ENCODE measurements at places on chromosomes 5 and 9.

GRCh38 chr5:56251440-56251839 lies 18.3 kb upstream of the ANKRD55 start:
- no peak for DNase-seq

DNA sequence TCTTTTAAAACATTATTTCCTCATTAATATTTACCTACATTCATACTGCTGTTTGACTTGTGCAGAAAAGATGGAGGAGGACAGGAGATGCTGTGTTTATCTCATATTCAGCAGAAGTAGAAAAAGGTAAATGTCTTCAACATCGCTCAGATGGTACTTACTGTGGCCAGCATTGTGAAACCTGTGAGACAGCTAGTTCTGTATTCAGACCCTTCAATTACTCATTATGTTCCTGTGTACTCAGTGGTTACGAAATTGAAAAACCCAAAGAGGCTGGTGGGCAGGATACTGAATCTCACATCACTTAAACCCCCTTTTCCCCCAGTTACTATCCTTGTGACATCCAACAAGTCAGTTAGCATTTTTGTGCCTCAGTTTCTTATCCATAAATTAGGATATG lies 216.0 kb downstream of the KDM4C start:
- peak; percentile 36 for DNase-seq

DNA sequence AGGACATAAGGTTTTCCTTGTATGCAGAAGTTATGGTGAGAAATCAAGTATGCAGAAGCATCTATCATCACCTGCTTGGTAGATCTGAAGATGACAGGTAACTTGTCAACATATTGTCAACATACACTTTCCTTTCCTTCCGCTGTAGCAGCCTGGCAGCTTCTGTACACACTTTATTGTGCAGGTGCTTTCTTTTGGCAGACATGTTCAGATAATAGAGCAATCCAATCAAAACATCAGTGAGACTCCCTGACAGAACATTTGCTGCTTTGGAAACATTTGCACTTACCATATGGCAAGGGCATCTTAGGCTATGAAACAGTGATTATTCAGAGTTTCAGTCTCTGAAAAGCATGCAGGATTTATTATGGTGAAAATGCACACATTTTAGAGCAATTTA lies 161.1 kb upstream of the CDH12 start:
- no peak for DNase-seq

DNA sequence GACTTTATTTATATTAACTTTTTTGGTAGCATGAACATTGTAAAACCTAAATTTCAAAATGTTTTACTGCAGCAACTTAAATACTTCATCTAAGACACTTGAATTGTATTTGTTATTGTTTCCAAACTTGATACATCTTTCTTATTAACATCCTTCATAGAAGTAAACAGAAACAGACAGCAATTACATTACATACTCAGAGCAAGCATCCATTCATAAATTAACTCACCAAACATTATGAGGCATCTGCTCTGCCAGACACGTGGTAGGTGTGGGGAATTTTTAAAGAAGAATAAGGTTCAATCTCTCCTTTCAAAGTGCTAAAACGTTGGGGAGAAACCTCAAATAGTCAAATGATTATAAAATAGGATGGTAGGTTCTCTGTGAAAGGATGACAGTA lies 130.8 kb downstream of the MUSK start:
- DNase-seq, result peak; percentile 37

- no peak for DNase-seq
Measured at GRCh38 chr9:130072515-130073235, 19.0 kb downstream of the GPR107 start.

- no peak for DNase-seq
Measured at GRCh38 chr9:135490166-135490870, 10.2 kb upstream of the MRPS2 start.

DNA sequence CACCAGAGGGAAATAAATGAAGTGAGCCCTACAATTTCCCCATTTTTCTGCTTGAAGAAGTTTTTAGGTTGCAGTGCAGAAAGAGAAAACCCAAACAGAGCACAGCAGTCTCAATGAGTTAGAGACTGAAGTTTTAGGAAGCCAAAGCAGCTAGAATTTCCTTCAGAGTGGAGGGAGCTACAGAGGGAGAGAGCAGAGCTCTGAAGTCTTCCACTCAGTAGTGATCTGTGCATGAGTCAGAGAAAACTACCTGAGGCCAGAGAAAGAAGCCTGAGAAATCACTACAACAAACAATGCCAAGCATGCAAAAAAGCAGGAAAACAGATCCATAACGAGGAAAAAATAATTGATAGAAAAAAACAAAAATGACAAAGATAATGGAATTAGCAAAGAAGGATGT lies 17.9 kb upstream of the NDUFB6 start:
- DNase-seq, result peak; percentile 45

- DNase-seq, result no peak
Measured at GRCh38 chr9:112295174-112295573, 38.2 kb downstream of the PTBP3 start.

GRCh38 chr9:124442826-124443225 lies 7.4 kb upstream of the ADGRD2 start:
- DNase-seq, result no peak

GRCh38 chr5:33032271-33033070 lies 321.4 kb downstream of the NPR3 start:
- peak; percentile 40 for DNase-seq

GRCh38 chr5:172775326-172776234 lies 4.6 kb upstream of the DUSP1 start:
- peak; percentile 98 for DNase-seq

GRCh38 chr9:87712801-87713277 lies 13.1 kb upstream of the CTSL start:
- DNase-seq, result no peak

- no peak for DNase-seq
Measured at GRCh38 chr5:112892776-112893175, 29.3 kb downstream of the REEP5 start.

- no peak for DNase-seq
Measured at GRCh38 chr5:131706281-131706680, 71.3 kb upstream of the RAPGEF6 start.

- no peak for DNase-seq
Measured at GRCh38 chr9:129040113-129040643, 3.8 kb downstream of the MIGA2 start.

DNA sequence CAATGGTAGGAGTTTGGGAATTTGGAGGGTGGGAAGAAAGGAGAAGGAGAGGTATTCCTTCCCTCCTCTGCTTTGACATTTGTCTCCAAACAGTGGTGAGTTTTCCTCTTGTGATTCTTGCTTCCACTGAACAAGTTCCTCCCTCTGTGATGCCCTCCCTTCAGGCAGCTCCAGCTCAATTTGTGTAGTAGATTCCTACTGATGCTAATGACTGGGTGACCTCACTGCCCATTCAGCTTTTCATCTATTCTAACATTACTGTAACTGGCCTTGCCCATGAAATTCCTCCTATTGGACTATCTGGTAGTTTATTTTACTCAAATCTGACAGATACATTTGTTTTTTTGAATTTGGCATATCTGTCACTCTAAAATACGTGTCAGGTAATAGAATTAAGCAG lies 121.4 kb downstream of the NFIB start:
- DNase-seq, result no peak

- DNase-seq, result peak; percentile 25
Measured at GRCh38 chr5:32276173-32276853, 36.4 kb downstream of the MTMR12 start.

GRCh38 chr9:124882231-124882630 lies 20.3 kb downstream of the ARPC5L start:
- DNase-seq, result no peak

DNA sequence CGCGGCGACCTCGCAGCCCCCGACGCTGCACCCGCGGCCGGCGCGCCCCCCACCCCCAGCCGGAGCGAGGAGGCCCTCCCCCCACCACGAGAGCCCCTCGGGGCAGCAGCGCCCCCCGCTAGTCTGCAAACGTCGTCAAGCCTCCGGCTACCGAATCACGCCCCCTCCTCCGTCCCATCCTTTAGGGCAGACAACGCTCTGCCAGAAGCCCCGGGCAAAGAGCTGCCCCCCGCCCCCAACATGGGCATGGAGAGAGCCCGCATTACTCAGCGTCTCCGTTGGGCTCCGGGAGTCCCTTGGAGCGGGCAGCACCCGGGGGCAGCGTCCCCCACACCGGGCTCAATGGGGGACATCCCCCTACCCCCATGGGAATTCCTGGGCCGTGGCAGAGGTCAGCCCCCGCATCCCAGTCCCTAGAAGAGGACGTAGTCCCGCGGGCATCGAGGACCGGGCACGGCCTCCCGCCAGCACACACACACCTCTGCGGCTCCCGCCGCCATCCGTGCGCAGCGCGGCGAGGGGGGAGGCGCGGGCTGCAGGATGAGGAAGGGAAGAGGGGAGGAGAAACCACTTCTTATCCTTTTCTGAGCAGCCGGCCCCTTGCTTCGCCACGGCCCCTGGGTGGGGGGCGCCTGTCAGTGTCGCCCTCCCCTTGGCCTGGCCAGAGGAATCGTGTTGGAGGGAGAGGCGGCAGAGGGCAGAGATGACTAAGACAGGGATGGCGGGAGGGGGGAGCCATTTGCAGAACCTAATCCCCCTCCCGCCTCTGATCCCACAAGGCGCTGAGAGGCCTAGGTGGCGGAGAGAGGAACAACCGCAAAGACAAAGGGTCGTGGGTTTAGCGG lies 750 bp downstream of the DNM1 start:
- DNase-seq, result peak; percentile 71

DNA sequence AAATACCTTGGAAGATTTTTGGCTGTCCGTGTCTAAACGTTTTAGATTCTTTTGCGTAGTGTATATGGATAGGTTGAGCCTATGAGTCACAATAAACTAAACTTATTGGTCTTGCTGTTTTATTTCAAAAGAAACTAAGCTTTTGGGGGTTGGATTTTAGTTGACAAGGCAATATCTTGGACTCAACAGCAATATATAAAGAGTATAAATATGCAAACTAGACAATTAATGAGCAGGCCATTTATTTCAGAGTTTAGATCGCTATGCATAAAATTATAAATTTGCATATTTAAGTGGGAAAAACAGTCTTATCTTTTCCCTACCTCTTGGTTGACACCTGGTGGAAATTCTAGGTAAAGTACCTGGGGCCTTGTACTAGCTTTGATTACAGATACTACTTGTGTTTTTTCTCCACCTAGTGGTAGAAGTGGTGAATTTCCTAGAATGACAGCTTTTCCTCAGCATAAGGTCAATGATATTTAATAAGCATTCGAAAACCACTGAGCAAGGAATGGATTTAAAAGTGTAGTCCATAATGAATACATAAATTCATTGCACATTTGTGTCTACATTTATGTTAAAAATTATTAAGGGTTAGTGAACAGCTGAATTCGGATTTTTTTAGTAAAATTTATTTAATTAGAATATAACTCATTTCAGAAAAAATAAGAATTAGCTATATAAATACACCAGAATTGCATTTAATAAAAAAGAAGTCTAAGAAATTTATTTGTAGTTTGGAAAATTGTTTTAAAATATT lies 1.7 kb upstream of the ARRDC3 start:
- peak; percentile 86 for DNase-seq

GRCh38 chr5:61257421-61257820 lies 74.6 kb upstream of the ZSWIM6 start:
- no peak for DNase-seq

DNA sequence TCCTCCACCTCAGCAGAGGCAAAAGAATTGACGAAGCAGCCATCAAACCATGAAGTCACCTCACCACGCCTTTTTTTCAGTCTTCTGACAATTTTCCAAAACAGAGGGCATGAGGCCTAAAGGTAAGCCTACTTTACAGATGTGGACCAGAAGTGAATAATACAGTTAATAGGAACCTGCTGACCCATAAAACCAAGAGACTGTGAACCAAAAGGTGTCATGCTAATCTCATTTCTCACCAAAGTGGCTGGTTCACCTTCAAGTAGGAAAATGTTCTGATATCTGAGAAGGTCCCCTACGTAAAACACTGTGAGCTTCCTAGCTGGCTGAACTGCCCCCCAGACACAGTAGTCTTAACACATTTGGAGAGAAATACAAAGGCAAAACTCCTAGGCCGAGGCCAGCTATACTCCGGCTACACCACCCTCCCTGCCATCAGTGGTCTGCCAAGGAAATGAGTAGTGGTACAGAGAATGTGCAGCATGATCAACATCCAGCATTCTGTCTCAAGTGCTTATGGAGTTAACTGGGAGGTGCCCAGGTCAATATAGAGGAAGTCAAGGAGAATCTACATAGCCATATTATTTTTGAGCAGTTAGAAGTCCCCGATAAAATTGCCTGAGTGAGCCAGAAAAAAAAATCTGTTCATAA lies 19.3 kb upstream of the F2RL2 start:
- DNase-seq, result no peak

DNA sequence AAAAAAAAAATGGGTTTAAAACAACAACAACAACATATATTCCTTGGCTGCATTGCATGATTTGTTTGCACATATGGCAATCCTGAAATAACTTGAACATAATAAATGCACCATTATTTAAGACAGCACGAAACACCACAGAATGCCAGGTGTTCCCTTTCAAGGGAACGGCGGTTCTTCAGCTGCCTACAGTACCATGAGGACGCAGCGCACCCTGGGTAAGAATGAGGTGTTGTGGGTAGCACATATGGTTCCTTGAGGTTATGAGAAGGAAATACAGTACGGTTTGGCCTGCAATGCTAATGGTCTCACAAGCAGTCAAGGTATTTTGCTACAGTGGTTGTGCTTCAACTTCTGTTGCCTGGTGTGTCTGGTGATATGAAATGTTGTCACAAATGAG lies 174.8 kb downstream of the SLC12A2 start:
- DNase-seq, result no peak
